ENCODE measurements at places on chromosomes 7 and 10.

DNA sequence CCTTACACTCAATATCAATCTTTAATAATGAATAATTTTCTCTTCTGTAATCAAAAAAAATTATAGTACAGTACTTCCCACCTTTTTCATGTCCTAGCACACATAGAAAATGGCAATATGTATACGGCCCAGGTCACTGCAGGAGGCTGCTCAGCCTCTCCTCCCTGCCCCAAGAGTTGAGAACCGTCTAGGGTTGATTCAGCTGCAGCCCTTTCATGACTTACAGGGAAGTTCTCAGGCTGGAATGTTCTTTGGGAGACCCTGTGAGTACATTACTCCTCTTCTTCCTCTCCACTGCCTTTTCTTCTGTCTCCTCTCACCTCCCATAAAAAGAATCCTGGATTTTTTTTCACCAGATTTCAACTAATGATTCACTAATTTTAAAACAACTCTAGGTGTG is 180.0 kb downstream of the HDAC9 start:
- no peak for DNase-seq

GRCh38 chr10:16843252-16843870 is 26.1 kb upstream of the RSU1 start:
- DNase-seq, result peak; percentile 89

DNA sequence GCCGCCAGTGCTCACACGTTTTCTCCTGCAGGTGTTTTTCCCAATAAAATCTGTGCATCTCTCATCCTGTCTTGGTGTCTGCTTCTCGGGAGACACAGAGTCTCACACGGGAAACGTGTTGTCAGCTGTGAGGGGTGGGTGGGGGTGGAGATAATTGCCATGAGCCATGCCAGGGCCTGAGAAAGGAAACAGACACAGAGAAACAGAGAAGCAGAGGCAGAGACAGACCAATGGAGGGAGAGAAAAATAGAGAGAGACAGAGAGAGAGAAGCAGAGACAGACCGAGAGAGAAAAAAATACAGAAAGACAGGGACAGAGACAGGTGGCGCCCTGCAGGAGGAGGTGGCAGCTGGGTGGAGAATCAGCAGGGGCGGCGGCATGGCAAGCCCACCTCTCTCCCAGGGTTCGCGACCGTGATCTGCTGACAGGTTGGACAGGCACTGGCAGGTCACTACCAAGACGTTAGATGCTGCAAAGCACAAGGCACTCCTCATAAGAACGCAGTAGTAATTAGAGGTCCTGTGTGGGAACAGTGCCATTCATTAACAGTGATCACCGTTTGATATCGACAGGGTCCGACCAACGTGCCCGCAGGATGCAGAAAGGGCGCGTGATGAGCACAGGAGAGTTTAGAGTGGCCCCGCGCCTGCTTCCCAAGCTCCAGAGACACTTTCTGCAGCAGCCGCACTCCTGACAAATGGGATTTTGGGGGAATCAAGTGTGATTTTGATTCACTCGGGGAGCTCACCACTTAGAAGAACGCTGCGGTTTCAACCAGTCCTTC is 70.5 kb upstream of the INSIG1 start:
- DNase-seq, result no peak

GRCh38 chr7:84425702-84426259 is 231.2 kb upstream of the SEMA3A start:
- DNase-seq, result no peak

DNA sequence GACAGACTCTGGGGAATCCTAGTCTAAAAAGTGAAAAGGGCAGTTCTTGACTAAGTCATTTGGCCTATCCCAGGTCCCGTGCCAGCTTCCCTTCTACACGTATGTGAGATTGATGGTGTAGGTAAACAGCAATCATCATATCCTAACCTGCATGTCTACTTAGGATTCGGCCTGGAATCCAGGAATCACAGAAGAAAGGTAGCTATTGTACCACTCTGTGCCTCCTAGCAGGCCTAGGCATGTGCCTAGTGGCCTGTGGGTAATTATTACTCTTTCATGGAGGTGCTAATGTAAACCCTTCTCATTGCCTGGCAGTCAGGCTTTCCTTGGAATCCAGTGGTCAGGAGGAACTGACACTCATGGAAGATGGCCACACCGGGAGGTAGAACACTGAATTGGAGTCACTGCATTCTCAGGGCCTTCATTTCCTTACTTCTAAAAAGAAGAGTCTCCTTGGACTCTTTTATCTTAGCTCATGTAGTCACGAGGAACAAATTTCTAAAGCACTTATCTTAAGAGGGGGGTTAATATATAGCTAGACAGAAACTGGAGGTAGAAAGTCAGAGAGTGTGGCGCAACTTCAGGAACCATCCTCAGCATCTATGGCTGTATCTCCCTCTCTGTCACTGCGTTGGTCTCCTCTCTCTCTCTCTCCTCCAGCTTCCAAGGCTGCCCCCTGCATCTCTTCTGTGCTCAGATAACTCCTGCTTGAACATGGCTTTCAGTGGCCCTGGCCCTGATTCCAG is 122.5 kb downstream of the C1GALT1 start:
- no peak for DNase-seq

GRCh38 chr7:67392596-67393438 is 396.2 kb downstream of the TYW1 start:
- DNase-seq, result no peak

DNA sequence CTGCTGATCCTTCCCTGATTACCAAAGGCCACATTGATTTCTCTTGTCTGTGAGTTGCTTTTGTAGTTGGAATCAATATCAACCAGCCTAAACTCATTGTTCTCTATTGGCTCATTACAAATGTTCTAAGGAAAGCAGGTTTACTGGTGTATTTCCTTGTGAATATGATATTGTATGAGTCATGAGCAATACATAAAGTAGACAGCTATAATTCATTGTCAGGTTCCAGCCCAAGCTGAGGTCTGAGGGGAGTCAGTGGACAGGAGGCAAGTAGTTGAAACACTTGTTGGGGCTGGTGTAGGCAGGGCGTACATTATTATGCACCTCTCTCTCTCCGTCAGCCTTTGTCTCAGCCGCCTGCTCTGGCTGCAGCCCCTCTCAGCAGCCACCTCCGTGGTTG is 451.7 kb downstream of the IPMK start:
- DNase-seq, result no peak

- DNase-seq, result no peak
Observed at GRCh38 chr7:83072576-83073517, 89.8 kb downstream of the PCLO start.

GRCh38 chr7:99473315-99473596 is 566 bp downstream of the ZNF789 start:
- DNase-seq, result peak; percentile 70

DNA sequence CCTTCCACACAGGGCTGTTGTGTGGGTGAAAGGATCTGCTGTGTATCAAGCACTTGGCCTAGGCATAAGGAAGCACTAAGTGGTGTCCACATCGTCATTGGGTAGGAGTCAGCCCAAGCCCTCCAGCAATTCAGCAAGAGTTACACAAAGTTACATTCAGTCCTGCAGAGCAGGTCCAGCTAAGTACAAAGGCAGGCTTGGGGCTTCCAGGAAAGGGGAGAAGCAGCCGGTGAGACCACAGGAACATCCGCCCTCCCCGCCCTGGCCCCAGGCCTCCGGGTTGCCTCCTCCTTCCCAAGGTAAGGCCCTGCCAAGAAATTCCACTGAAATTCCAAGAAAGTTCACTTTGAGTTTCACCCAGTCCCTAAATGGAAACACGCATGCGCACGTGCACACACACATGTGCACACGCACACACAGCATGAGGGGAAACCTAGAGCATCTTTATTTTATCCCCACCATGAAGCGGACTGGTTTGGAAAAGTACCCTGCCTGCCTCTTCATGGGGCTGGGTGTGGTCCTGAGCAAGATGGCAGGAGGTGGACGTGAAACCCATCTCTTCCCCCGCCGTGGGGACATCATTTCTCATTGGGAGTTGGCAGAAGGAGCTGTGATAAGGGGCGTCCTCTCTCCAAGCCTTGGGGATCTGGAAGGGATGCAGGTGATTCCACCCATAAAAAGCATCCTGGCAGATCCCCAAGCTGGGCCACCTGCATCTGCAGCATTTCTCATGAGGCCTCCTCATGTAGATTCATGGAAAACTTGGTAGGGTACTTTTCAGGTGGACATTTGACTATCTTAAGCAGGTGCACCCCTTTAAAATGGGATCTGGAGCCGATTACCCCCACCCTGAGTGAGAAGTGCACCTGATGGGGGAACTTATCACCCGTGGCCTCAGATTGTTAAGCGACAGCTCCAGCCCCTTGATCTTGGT is 69.1 kb upstream of the NANOS1 start:
- DNase-seq, result no peak

GRCh38 chr7:95957510-95957909 is 185.2 kb downstream of the DYNC1I1 start:
- DNase-seq, result no peak

- DNase-seq, result no peak
Observed at GRCh38 chr10:20922033-20922432, 24.9 kb upstream of the NEBL start.

DNA sequence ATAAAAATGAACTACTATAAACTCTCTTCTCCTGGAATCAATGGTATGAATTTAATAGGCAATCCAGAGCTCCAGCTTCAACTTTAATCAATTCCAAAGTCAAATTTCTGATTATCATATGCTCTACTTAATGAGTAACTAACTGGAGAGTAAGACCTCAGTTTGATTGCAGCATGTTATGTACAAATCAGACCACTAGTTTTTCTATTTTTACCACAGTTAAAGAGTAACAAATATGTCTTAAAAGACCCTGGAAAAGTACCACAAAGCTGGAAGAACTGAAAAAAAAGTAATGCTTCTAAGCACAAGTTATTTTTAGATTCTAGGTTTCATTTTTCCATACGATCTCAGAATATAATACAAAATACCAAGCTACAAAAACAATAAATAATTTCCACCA is 56.0 kb upstream of the TNKS2 start:
- DNase-seq, result no peak

- no peak for DNase-seq
Observed at GRCh38 chr7:31311552-31311951, 29.0 kb downstream of the NEUROD6 start.

- no peak for DNase-seq
Observed at GRCh38 chr10:3887404-3887803, 102.4 kb upstream of the KLF6 start.

DNA sequence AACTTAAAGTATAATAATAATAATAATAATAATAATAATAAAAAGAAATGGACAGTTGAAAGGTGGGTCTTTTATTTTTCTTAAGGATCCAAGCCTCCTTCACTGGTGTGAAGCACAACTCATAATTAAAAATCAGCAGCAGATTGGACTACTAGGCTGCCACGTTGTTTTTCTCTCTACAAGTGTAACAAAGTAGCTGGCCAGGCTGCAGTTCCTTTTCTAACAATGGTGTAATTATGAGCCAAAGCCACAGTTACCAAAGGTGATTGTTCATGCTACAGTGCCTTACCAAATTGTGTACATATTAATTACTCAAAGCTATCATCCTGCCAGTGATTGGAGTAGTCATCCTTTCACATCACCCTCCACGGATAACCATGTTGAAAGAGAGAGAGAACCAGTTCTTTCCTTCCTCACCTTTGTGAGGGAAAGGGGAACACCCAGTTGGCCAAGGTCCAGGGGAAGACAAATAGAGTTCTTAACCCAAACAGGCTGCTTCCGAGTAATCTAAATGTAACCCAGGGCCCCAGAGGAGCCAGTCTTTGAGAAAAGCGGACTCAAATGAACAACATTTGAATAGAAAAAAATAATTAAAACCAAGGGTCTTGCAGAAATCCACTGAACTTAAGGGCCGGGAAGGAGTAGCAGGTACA is 86.3 kb upstream of the NPS start:
- no peak for DNase-seq

DNA sequence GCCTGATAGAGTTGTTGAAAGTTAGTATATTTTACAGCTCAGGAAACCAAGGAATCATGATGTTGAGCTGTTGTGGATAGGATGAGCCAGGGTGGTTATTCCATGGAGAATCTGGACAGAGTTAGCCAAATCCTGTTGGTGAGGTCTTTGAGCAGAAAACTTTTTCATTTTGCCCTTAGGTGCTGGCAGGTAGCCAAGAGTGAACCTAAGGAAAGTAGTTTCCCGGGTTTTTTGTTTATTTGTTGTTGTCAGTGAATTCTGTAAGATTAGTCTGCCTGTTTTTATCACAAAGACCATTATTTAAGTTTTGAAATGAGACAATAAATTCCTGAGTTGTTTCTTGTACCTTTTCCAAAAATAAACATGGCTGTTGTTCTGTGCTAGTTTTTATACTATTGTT is 61.0 kb downstream of the GALNT11 start:
- DNase-seq, result no peak

GRCh38 chr10:127556916-127557315 is 7.8 kb downstream of the NPS start:
- no peak for DNase-seq

- DNase-seq, result no peak
Observed at GRCh38 chr7:22223807-22224206, 133.1 kb downstream of the RAPGEF5 start.

- no peak for DNase-seq
Observed at GRCh38 chr10:112094984-112095383, 88.6 kb downstream of the GPAM start.

GRCh38 chr10:131126321-131127137 is 185.0 kb downstream of the TCERG1L start:
- DNase-seq, result no peak

GRCh38 chr10:84306751-84307384 is 21.5 kb upstream of the CCSER2 start:
- no peak for DNase-seq

DNA sequence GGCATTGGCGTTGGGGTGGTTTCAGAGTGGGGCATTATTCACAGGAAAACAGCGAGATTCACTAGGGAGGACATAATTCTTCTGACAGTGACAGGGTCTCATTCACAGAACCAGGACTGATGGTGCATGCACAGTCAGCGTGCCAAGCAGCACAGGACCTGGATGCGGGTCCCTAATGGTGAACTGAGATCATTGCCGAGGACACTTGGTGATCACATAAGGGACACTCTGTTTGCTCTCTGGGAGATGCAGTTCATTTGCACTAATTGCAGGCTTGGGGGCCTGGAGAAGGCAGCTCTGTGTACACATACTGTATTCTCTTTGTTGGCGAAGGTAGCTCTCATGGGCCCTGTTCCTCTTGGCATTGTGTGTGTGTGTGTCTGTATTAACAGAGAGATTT is 716.1 kb downstream of the PHTF2 start:
- DNase-seq, result no peak

- no peak for DNase-seq
Observed at GRCh38 chr7:78953726-78954363, 499.6 kb downstream of the MAGI2 start.

All from HFFc6 (cell line).